Stimulated activated CD8-positive, alpha-beta memory T cell treated with anti-CD3 and anti-CD28 coated beads, Interleukin-4, amount 100 ng/mL, for 1 hour (primary cell): ENCODE measurements at places on chromosomes 7 and 10.

GRCh38 chr7:116832692-116833091 lies 29.7 kb upstream of the CAPZA2 start:
- no peak for DNase-seq

DNA sequence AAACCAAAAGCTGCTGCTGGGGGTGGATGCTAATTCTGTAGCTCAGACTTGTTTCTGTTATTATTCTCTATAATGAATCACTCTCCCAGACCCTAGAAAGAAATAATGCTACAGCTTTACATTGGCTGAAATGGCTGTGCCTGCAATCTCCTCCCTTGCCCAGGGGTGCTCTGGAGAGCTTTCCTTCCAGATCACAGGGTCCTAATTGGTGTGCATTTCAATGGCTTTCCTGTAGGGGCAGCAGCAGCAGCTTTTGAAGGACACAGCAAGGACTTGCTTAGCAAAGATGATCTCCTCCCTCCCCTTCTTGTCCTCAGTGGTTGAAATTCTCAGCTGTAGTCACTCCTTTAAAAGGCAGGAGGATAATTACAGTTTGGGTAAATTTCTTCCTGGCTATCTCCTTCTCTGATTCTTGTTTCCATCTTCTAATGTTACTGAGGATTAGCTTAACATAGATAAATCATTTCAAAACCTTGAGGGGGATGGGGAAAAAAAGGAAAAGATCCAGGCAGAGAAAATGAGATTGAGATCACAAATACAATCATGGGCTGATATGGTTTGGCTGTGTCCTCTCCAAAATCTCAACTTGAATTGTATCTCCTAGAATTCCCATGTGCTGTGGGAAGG lies 120.2 kb upstream of the CTTNBP2 start:
- DNase-seq: no peak

DNA sequence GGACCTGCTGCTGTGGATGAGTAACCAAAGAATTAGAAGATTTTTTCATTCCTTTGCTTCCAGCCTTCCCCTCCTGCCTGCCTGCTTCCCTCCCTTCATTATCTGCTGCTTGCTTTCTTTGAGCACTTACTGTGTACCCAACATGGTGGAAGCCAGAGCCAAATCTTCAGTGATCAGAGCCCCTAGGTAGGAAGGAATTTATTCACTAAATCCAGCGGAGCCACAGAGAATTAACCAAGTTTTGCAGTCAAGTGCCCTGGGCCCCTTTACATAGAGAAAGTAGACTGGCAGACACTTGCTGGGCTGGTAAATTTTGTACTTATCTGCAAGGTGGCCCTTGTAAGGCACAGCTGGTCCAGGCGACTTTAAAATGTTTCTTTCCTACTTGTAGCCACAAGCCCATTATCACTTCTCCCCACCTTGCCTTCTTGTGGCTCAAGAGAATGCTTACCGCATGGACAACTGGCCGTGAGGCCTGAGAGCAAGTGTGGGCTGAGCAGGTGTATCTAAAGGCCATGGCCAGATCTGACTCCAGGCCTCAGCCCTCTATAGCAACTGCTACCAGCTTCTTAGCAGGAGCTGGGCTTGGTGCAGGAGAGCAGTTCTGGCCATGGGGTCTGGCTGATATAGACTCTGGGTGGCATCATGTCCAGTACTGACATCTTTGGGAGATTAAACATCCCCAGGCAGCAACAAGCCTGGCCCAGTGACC lies 11.1 kb downstream of the UNC5B start:
- DNase-seq: no peak

GRCh38 chr10:80441831-80442230 lies 12.3 kb upstream of the TSPAN14 start:
- DNase-seq: no peak

GRCh38 chr7:30927559-30927958 lies 15.9 kb downstream of the AQP1 start:
- no peak for DNase-seq

- DNase-seq: no peak
Measured at GRCh38 chr7:70171369-70171920, 573.2 kb downstream of the AUTS2 start.

GRCh38 chr7:80858141-80858903 lies 60.5 kb downstream of the SEMA3C start:
- DNase-seq: no peak

DNA sequence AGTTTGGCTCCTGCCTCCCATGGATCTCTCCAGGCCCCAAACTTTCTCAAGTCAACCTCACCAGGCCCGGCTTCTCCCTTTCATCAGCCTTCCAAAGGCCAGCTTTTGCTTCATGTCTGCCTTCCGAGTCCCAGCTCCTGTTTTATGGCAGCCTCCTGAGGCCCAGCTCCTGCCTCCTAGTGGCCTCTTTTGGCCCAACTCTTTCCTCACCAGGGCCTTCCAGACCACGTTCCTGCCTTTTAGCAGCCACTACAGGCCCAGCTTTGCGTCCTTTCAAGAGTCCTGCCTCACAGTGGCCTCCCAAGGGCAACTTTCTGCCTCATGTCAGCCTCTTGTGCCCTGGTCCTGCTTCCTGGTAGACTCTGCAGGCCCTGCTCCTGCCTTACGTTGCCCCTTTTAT lies 15.3 kb upstream of the TMEM248 start:
- DNase-seq: no peak

DNA sequence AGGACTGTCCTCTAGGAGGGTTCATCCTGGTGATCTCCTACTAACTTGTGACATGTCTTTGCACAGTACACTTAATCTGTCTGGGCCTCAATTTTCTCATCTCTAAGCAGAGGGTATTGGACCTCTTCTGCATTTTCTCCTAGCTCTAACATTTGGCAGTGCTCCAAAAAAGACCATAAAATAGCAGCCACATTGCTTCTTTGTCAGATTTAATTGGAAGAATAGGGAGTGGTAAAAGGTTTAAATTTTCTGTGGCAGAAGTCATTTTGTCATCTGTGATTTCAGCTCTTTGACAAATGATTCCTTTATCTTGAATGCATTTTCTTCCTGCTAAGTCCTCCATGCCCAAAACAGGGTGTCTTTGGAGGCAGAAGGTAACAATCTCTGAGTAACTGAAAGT lies 289.9 kb upstream of the LRGUK start:
- DNase-seq: no peak

GRCh38 chr10:104201636-104202035 lies 30.5 kb downstream of the CFAP43 start:
- no peak for DNase-seq

DNA sequence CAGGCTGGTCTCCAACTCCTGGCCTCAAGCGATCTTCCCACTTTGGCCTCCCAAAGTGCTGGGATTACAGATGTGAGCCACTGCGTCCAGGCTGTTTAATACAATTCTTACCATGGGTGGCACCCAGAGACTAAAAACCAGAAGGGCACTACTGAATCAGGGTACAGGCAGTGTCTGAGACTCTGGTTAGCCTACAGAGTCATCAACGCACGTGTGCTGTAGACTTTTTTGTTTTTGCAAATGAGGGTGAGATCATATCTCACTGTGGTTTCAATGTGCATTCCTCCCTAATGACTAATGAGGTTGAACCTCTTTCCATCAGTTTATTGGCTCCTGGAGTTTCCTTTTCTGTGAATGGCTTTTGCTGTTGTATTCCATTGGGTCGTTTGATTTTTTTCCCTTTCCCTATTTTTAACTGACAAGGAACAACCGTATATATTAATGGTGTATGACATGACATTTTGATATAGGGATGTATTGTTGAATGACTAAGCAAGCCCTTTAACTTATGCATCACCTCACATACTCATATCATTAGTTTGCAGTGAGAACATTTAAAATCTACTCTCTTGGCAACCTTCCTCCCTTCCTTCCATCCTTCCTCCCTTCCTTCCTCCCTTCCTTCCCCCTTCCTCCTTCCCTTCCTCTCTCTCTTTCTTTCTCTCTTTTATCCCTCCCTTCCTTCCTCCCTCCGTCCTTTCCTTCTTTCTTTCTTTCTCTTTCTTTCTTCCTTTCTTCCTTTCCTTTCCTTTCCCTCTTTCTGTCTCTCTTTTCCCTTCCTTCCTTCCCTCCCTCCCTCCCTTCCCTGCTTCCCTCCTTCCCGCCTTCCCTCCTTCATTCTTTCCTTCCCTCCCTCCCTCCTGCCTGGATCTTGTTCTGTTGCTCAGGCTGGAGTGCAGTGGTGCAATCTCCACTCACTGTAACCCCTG lies 9.3 kb upstream of the TMEM270 start:
- DNase-seq: no peak

DNA sequence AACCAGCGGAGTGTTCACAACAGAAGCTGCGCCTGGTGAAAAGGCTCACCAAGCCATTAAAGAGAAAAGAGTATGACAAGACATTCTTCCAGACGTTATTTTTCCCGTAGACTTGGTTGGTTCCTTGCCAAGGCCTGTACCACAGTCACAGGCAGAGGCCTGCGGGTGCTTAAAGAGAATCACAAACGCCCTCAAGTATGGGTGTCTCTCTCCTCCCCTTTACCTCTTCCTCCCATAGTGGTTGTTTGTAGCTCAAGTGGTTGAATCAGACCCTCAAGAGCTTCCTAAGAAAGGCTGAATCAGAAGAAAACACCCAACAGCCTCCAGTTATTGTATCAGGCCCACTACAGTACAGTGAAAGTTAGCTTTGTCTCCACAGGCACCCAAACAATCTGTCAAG lies 169.0 kb downstream of the CREB5 start:
- no peak for DNase-seq

GRCh38 chr10:16944402-16944801 lies 127.2 kb upstream of the RSU1 start:
- DNase-seq: no peak

DNA sequence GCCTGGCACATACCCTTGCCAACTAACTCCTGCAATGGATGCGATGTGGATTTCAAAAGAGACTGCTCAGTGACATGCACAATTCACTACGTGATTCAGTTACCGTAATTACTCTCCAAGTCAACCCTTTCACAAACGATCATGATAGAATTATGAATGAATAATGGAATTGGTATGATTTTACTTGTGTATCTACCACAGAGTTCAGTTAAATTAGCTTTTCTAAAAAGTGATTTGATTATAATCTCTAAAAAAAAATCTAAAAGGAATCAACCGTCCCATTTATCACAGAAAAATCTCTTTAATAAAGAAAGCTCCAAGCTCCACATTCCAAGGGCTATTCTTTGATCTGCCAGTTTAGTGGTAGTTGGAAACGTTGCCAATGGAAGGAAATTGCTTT lies 30.4 kb upstream of the RSU1 start:
- no peak for DNase-seq

DNA sequence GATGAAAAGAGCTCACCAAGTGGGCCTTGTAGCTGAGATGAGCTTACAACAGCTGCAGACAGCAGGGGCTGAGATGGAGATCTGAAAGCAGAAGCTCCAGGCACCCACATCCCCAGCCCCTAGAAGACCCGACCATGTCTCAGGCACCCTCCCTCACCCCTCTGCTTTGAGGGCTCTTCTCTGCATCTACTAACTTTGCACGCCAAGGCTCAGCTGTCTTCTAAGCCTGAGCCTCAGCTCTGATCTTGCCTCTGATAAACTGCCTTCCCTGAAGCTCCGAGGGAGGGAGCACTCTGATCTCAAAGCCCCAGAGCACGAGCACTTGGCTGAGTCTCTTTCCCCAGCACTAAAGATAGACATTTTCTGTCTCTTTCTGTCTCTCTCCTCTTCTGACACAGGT lies 42.0 kb downstream of the ANXA8 start:
- no peak for DNase-seq

- DNase-seq: no peak
Measured at GRCh38 chr7:830069-830468, 2.2 kb upstream of the SUN1 start.

DNA sequence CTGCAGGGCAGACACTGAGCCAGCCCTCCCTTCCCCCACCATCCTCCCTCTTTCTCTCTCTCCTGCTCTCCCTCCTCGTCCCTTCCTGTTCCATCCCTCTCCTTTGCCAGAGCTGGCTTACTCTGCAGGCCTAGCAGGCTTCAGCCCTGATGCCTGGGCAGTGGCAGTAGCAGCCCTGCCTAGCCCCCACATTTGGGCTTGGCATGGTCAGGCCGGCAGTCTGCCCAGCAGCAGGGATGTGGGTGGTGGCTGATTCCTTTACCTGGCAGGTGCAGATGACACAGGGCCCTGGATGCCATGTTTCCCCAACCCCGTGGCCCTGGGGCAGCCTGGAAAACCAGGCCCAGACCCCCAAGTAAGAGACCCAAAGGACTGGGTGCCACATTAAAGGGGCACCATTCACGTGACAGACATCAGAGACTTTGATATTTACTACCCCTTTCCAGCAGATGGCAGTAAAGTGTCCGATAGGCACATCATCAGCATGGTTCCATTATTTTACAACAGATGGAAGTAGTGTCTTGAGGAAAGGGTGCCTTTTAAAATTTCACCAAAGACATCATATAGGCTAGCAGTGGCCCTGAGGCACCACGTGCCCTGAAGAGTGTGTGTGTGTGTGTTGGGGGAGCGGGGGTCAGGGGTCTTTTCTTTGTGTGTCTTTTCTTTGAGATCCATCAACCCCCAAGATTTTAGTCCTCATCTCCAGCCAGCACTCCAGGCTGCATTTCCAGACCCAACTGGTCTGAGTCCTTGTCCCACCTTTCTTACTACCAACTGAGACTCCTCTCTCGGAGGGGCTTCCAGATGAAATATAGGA lies 5.9 kb downstream of the KCP start:
- no peak for DNase-seq

DNA sequence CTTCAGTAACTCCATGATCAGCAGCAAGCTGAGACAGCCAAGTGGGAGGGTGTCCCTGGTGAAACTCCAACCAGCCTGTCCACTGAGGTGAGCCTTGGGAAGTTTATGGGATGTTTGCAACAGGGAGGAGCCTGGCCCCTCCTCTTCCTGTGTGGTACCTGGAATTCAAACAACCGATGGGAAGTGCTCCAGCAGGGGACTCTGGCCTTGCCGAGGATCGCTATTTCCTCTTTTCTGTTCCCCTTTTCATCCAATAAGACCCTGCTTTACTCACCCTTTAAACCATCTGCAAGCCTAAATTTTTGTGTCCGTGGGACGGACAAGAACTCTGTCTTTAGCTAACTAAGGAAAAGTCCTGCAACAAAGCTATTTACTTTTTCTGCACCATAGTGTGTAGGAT lies 491.1 kb upstream of the ZMIZ1 start:
- DNase-seq: no peak

DNA sequence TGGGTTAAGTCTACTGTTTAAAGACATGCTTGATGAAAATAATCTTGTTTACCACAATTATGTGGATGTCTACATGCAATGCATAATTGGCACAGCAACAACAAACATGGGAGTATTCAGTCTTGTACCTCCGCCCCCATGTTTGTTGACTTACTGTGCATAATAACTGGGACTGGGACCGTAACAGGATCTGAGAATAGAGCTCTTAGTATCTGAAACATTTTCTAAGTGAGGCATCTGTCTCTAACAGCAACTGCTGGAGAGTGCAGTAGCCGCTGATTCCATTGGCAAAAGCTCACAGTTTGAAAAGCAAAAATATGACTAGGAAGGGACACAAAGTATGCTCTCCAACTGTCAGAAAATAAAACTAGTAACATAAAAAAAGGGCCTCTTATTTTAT lies 61.6 kb downstream of the ENO4 start:
- no peak for DNase-seq
